ENCODE measurements at places on chromosomes 13 and 19. TPM values are rescaled to one million over a fixed set of nuclear protein-coding genes. Genes with fewer than 3 reads are reported as not detected.

Gene PROZ
- not detected for total RNA-seq

Gene RNF17
- not detected for total RNA-seq

Gene CCDC159
- 10.4 TPM for total RNA-seq

Gene CASP14
- total RNA-seq = not detected

Gene TUBA3C
- total RNA-seq = not detected

Gene KIR2DL1
- not detected for total RNA-seq

Gene RLN3
- total RNA-seq = not detected

Gene ZFP82
- 6.4 TPM for total RNA-seq

Gene CDX2
- not detected for total RNA-seq

Gene C19orf33
- not detected for total RNA-seq
